NCI-H1048 (cell line): ENCODE measurements at places on chromosomes 13 and 19.

- DNase-seq = no peak
Measured at GRCh38 chr13:43880214-43880855, 631 bp downstream of the LACC1 start.

GRCh38 chr13:74246487-74246886 lies 112.3 kb upstream of the KLF12 start:
- no peak for DNase-seq

DNA sequence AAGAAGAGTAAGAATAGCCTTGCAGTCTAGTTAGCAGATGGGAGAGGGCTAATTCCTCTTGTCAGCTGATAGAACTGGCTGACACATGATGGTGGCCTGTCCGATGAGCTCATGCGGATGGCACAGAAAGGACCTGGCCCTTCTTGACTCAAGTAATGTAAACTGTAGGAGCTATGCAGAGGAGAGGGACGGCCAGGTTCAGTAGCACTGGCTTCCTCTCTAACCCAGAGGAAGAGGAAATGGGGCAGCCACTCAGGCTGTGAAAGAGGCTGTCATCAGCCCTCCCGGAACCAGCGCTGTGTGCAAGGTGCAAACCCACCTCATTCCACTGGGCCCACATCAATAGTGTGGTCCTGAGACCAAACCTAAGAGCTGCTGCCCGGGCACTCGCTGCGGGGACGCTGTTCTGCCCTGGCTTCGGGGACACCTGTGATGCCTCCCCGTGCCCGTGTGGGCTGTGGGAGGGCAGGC lies 30.8 kb upstream of the USE1 start:
- DNase-seq = no peak

DNA sequence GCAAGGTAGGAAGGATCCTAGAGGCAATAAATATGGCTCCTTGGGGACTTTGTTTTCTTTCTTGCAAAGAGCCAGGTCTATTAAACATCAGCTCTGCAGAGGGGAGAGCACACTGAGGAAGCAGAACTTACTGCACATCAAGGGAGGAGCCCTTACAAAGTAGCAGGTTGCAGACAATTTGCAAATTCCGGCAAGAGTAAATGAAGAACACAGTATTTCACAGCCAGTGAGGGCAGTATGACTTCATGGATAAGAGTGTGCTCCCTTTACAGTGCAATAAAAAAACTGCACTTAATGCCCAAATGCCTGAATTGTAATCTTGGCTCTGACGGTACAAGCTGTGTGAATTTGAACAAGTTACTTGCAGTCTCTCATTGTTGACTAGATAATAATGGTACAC lies 75.5 kb downstream of the STARD13 start:
- no peak for DNase-seq

DNA sequence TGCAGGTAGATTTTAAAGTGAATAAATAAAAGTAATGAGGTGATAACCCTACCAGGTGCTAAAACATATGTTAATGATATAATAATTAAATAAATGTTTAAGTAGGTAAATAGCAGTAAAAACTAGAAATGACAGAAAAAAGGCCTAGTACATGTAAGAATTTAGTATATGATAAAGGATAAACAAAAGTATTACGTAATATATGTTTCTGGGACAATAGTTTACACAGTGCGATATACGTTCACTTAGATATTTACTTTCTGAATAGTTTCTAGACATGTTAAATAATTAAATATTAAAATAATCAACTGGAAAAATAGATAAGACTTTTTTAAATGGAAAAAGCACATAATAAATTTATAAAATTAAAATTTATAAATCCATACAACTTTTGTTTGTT lies 340.9 kb downstream of the LIG4 start:
- no peak for DNase-seq

DNA sequence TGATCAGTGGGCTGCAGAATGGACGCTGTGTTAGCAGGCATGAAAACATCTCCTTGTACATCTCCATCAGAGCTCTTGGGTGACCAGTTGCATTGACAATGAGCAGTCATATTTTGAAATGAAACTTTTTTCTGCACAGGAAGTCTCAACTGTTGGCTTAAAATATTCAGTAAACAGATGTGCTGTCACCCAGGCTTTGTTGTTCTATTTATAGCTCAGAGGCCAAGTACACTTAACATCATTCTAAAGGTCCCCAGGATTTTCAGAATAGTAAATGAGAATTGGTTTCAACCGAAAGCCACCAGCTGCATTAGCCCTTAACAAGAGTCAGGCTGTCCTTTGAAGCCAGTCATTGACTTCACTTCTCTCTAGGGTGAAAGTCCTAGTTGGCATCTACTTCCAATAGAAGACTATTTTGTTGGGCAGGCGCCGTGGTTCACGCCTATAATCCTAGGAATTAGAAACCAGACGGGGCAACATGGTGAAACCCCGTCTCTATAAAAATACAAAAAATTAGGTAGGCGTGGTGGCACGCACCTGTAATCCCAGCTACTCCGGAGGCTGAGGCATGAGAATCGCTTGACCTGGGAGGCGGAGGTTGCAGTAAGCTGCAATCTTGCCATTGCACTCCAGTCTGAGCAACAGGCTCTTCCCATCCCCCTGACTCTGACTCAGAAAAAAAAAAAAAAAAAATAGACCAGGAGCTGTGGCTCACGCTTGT lies 7.9 kb upstream of the PDE4A start:
- no peak for DNase-seq

GRCh38 chr19:57282011-57282643 lies 1.8 kb downstream of the ZNF460 start:
- no peak for DNase-seq

GRCh38 chr13:98493042-98493712 lies 83.7 kb downstream of the STK24 start:
- no peak for DNase-seq

DNA sequence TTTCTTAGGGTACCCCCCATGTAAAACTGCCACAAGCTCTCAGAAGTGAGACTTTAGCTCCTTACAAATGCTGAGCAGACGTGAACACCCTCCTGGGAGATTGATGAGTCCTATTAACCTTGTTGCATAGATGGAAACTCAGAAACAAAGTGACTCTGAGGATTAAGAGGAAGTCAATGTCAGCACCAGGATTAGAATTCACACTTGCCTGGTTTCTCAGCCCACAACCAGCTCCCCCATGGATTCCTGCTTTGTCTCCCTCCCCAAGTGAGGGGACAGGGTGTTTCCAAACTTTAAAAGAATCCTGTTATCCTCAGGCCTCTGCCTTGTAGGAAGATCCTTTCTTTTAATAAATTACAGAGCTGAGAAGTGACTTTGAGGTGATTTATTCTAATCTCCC lies 324.4 kb downstream of the NDFIP2 start:
- DNase-seq = no peak

DNA sequence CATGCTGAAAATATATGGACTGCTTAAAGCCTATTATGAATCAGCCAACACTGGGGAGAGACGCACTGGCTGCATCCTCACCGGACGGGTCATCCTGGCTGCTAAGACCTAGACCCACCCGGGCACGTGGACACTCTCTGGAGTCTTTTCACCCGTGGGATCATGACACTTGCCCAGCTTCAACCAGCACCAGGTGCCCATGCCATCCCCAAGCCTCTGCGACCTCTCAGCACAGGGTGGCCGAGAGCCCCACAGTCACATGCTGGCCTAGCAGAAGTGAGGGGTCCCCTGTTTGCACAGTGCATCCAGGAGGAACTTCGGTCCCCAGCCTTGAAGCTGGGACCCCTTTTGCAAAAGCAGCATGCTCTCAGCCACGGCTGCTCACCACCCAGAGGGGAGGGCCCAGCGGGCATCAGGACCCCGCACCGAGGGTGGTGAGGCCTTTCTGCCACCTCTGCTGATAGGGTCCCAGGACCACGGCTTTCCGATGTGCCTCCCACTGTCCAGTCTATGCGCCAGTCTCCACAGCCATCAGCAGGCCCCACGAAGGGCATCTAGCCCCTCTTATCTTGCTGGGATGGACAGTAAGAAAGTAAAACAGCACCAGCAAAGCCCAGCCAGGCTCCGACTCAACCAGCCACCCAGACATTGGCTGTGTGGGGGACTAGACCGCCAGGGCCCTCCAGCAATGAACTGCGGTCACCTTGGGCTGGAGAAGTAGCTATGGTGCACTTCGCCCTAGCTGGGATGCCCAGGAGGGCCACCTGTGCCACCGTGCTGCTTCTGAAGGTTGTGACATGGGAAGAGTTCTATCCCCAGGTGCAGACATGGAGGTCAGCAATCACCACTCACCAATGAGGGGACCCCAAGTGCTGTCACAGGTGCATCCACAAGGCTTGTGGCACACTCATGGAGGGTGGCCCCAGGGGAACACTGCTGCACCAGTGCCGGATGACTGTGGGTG lies 73.1 kb downstream of the CEBPG start:
- DNase-seq = no peak

GRCh38 chr13:49629947-49630346 lies 1.6 kb downstream of the ARL11 start:
- no peak for DNase-seq

DNA sequence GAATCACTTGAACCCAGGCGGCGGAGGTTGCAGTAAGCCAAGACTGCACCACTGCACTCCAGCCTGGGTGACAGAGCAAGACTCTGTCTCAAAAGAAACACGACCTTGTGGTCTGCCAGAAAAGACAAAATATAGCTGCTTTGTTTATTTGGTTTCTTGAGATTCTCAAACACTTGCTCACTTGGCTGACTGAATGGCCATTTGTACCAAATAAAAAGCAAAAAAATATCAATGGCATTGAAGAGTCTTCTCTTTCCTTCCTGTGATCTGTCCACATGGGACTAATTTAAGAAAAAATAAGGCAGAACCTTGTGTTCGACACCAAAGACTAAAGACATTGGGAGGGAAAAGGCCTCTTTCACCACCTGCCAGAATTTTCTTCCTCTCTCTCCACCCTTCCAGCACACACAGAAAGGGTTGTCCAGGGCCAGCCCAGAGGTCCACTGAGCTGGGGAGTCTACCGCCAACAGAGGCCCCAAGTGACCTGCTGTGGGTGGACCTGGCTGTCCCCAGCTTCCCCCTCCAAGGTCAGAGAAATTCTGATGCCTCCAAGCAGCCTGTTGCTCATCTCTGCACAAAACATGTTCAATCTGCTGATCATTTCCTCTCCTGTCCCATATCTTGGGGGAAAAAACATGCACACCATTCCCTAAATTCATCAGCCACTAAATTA lies 5.9 kb downstream of the BRME1 start:
- no peak for DNase-seq

DNA sequence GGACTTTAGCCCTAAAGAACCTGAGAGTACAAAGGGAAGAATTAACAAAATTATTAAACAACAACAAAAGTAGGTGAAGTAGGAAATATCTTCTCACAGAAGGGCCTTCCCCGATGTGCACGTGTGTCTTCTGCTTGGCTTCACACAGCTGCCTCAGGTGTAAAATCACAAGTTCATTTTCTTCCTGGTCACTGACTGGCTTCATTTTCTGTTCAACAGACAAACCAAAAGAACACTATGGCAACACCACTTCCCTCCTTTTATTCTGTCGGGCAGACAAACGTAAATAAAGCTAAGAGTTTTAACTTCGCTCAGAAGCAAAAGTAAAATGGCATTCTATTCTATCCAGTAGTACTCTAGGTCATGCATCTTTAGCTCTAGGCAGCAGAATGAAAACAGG lies 140.9 kb downstream of the TBC1D4 start:
- DNase-seq = no peak

DNA sequence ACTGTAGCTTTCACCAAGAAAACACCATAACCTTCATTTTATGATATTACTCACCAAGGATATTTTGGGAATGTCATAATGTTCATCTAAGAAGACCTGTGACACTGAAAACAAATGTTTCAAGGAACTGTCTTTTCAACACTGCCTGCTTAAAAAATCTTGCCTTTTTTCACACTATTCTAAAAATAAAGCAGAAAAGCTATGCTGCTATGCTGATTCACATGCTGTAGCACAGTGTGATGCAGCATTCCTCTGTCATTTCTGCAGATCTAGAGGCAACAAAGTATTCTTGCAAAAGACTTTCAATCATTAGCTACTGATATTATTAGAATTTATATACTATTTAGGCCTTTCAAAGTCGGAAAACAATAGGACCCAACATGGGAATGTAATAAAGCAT lies 525.7 kb downstream of the UQCRFS1 start:
- DNase-seq = no peak
